GM12865 (cell line): ENCODE measurements at places on chromosomes 3 and 15.
A peak's percentile ranks its signal among the peaks of the same experiment; 100 is the strongest.

DNA sequence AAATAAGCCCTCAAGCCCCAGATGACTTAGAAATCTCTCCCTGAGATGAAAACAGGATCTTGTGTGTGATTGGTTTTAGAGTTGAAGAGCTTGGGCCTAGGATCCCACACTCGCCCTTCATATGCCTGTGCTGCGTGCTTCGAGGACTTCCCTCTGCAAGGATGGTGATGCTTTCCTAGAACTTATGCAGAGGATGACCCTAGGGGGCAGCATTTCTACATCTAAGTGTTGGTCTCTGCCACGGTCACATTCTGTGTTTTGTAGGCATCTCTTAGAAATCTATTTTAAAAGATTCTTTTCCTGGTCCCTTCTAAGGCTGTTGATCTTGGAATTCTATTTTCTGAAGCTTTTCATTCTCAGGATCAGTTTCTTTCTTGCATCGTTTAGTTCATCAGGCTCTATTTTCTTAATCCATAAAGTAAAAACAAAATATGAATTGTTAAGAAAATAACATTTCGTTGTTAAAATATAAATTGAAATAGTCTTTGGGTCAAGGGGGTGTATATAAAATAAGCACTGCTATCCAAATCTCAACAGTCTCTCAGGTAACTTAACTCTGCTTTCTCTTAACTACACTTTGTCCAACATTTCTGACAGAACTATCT lies 45.7 kb downstream of the WDR76 start:
- peak; percentile 54 for DNase-seq

DNA sequence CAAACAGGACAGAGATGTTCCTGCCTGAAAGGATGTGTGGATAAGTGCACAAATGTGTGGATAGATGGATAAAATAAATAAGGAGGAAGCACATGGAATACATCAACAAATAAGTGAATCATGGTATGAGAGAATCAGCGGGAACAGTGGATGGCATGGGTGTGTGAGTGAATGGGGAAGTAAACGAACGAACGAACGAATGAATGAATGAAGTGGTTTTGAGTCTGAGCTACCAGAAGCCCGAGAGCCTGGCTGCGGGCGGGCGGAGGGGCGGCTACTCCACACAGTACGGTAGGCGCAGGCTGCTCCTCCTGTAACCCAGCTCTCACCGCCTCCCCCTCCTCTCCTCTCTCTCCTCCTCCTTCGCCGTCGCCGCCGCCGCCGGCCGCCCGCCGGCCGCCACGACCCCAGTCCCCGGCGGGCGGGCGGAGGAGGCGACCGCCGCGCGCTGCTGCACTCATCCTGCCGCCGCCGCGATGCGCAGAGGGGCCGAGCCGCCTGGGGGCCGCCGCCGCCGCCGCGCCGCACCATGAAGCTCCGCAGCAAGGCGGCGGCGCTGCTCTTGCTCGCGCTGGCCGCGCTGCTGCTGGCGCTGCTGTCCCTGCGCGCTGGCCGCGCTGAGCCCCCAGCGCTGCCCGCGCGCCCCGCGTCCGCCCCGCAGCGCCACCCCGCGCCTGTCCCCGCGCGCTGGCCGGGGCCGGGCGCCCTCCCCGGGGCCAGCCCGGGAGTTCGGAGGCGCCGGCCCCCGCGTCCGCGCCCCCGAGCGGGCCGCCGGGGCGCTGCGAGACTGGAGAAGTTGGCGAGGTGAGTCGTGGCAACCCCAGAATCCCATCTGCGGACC lies at the start of gene GXYLT2:
Gene GXYLT2, plus strand, starts transcription at position 342 of the 841 bp plus-strand sequence. Its CDS starts 188 bp downstream, at position 530.
- DNase-seq = peak; percentile 50

- peak; percentile 85 for DNase-seq
Observed at GRCh38 chr15:90231028-90232017, 2.4 kb downstream of the CIB1 start.

- DNase-seq = no peak
Observed at GRCh38 chr15:69595009-69595791, 142.6 kb downstream of the RPLP1 start.

DNA sequence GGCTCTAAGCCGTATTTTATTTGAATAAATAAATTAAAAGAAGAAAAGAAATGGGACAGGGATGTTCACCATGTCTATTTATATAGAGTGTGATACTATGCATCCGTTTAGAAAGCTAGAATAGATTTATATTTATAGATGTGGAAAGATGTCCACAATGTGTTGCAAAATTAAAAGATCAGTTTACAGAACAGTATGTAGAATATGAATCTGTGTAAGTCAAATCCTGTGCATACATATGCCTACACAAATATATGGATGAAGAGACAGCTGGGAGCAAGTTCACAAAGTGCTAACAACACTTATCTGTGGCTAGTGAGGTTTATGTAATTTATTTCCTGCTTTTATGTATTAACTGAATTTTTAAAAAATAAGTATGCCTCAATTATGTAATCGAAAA lies 25.4 kb upstream of the SLMAP start:
- no peak for DNase-seq

GRCh38 chr3:34261001-34261385 lies 462.6 kb downstream of the PDCD6IP start:
- no peak for DNase-seq

GRCh38 chr3:30598668-30599545 lies 7.5 kb upstream of the TGFBR2 start:
- no peak for DNase-seq

GRCh38 chr3:32436816-32437189 lies 45.1 kb downstream of the CMTM7 start:
- peak; percentile 85 for DNase-seq

GRCh38 chr15:38620851-38621594 lies 56.4 kb upstream of the RASGRP1 start:
- no peak for DNase-seq

DNA sequence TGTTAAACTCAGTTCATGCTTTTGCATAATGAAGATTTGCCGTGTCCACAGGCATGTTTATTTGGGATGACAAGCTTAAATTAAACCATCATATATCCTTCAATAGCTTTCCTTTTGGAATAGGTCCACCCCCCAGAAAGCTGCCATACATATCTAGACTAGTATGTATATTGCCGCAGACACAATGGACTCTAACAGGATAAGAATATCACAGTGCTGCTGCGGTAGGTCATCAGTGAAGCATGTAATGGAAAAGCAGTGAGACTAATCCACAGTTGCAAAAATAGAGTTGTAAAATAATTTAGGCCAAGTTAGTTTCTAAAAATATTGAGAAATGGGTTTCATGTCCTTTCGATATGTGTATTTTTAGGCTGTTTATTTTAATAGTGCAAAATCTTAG lies 819.9 kb upstream of the DPPA4 start:
- DNase-seq = no peak

- DNase-seq = no peak
Observed at GRCh38 chr3:4883011-4883410, 96.2 kb upstream of the BHLHE40 start.

- DNase-seq = no peak
Observed at GRCh38 chr15:48679952-48680351, 34.4 kb upstream of the FBN1 start.

GRCh38 chr3:114496021-114496434 lies 202.2 kb downstream of the TIGIT start:
- no peak for DNase-seq

GRCh38 chr3:172036541-172037215 lies 2.7 kb upstream of the FNDC3B start:
- DNase-seq = no peak

DNA sequence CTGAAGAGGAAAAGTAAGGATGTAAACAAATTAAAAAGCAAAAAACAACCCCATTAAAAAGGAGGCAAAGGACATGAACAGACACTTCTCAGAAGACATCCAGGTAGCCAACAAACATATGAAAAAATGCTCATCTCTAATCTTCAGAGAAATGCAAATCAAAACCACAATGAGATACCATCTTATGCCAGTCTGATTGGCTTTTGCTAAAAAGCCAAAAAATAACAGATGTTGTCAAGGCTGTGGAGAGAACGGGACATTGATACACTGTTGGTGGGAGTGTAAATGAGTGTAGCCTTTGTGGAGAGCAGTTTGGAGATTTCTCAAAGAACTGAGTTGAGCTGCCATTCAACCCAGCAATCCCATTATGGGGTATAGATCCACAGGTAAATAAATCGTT lies 18.6 kb upstream of the RGMA start:
- DNase-seq = no peak

GRCh38 chr15:88974392-88974791 lies 61.2 kb upstream of the MFGE8 start:
- no peak for DNase-seq

GRCh38 chr15:40157778-40158447 lies 3.0 kb upstream of the BUB1B start:
- DNase-seq = no peak

GRCh38 chr3:159077860-159078259 lies 276.0 kb downstream of the MFSD1 start:
- DNase-seq = no peak

DNA sequence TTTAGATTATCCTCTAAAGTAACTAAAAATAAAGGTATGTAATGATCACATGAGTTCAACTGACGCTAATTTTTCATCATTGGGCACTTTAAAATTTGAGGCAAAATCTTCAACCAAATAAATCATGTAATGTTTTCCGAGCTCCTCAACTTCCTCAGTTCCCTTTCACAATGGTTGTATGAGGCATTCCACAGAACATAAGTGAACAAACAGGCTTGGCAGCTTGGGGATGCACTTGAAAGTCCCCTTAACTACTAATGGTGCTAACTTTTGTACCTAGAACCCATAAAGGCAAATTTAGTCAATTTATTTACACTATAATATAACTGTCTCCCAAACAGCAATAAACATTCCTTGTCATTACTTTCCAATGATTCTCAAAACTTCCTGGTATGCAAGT lies 1137.9 kb downstream of the ROBO2 start:
- DNase-seq = no peak

- no peak for DNase-seq
Observed at GRCh38 chr15:89074402-89075012, 13.7 kb upstream of the ABHD2 start.

GRCh38 chr3:40877631-40878463 lies 321.5 kb upstream of the CTNNB1 start:
- no peak for DNase-seq

DNA sequence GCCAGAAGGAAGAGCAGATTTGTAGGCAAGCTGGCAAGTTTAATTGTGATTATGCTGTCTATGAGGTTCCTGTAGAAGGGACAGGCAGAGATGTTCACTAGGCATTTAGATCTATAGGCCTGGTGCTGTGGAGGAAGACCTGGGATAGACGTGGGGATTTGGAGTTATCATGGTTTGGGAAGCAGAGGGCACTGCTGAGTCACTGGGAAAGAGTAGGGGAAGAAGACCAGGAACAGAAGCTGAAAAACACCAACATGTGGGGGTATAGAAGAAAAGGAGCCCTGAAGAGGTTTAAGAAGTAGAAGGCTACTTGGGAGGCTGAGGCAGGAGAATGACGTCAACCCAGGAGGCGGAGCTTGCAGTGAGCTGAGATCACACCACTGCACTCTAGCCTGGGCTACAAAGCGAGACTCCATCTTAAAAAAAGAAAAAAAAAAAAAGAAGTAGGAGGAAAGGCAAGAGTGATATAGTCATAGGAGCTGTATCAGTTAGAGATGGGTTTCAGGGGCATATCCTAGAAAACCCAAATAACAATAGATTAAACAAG lies 19.3 kb downstream of the GRK7 start:
- DNase-seq = no peak

- no peak for DNase-seq
Observed at GRCh38 chr3:45817831-45818522, 21.6 kb upstream of the SLC6A20 start.

GRCh38 chr15:100310513-100311153 lies 31.1 kb downstream of the ADAMTS17 start:
- no peak for DNase-seq

- no peak for DNase-seq
Observed at GRCh38 chr15:45674677-45675076, 39.8 kb downstream of the SQOR start.

DNA sequence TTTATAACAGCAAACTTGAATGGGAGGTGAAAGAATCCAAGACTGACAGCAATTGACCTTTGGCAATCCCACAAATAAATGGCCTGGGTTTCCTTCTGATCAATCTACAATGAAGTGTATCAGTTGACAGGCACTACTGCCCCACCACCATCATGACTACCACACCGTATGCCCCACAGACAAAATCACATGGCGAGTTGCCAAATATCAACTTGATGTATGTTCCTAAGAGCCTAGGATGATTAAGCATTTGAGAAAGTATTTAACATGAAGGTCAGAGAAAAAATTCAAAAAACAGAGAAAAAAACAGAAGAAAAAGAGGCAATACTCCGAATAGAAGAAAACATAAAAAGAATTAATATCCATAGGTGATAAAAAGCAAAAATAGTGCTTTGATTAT lies 215.9 kb upstream of the STAC start:
- no peak for DNase-seq

GRCh38 chr3:19046440-19046839 lies 101.9 kb upstream of the KCNH8 start:
- DNase-seq = no peak

DNA sequence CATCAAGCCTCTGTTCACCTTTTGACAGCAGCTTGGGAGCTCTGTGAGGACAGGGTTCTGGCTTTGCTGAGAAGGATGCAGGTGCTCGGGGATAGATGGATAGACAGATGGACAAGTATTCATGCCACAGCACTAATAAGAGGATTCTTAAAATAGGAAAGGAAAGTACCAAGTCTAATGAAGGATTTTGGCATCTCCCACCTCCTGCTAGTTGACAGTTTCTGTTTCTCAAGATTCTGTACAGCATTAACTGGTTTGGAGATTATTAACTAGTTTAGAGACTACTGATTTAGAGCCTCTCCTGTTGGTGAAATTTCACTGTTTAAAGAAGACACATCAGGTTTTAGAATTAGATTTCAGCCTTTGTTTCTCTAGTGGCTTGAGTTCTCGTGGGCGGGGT lies 152.3 kb downstream of the CACNA1D start:
- no peak for DNase-seq

DNA sequence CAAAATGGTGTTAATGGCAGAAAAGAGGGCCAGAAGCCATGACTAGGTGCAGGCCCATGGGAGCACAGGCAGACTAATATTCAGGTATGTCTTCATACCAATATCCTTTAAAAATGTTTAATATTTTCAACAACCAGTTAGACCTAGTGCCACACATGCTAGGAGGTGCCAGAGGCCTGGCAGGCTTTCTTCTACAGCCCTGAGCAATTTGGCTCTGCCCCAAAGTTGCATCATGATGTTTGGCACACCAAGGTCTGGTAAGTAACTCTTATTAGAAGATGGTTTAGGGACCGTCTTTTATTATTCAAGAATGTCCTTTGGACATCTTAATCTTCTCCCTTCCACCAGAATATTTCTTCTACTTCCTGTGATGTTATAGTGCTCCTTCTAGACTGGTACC lies 34.8 kb downstream of the MITF start:
- no peak for DNase-seq

DNA sequence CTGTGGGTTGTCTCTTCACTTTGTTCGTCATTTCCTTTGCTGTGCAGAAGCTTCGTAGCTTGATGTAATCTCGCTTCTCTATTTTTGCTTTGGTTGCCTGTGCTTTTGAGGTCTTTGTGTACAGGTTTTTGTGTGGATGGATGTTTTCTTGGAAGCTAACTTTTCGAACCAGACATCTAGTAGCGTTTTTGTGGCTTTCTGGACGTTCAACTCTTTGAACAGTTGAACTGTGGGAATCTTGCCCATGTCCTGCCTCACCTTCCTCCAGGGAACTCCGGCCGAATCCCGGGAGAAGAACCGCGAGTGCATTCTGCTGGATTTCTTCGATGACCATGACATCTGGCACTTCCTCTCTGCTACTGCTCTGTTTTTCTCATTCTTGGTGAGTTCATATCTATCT lies 70.6 kb downstream of the USF3 start:
- DNase-seq = no peak
